ENCODE measurements at places on chromosomes 11 and 22.

- DNase-seq: no peak
Observed at GRCh38 chr11:130478204-130478701, 29.8 kb downstream of the ADAMTS15 start.

DNA sequence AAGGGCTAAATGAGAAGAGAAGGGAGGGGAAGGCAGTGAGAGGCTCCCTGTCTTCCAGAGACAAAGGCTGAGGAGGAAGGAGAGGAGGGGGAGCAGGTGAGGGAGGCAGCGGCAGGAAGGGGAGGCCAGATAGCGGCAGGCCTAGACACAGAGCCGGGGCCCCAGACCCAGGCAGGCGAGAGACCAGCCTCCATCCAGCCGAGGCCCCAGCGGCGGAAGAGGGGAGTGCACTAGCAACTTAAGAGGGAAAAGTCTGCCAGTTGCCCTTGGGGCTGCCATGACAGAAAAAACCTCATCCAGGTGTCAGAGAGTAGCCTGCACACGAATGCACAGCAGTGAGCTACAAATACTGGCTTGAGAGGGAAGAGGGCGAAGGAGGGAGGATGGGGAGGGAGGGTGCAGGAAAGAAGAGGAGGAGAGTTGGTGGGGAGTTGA, 46.7 kb downstream of the IGLL1 start:
- DNase-seq: no peak

DNA sequence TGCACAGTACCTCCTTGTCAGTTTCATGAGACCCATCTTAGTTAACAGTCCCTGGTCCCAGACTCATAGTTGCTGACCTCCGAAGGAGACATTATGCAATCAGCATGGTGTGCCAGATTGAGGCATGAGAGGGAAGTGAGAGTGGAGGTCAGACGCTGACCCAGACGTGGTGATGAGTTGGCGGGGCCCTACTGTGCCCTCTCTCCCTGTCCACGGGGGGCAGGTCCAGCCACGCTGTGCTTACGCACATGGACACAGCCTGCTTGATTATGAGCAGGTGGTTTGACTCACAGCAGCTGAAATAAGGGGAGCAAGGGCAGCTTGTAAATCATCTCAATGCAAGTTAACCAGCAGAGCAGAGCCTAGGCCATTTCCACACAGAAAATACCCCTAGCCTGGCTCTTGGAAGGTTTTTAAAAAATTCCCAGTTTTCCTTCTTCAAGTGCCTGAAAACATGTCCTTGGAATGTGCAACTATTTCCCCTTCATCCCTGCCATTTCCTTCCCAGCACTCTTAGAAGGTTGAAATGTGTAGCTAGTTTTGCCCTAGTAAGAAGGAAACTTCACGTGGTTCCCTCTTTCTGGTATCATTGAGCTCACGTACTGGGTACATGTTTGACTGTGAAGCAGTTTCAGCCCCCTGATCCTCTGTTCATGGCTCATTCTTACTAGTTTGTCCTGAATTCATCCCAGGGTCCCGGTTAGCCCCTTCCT, 122.6 kb upstream of the SORL1-AS1 start:
- peak; percentile 12 for DNase-seq

DNA sequence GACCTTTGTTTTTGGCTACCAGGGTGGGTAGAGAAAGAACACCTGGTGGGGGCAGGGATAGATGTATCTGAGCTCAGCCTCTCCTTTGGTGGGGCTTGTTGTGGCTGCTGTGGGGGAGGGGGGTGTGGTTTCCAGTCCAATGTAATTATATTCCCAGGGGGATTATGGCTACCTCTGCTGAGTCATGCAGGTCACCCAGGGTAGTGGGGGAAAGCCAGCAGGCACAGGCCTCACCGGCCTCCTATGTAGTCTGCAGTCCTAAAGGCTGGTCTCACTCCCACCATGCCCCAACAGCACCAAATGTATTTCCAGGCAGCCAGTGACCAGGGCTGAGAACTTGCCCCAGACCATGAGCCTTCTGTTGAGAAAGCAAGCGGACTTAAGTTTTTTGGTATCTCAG, 119.6 kb downstream of the DYNC2H1 start:
- DNase-seq: no peak

DNA sequence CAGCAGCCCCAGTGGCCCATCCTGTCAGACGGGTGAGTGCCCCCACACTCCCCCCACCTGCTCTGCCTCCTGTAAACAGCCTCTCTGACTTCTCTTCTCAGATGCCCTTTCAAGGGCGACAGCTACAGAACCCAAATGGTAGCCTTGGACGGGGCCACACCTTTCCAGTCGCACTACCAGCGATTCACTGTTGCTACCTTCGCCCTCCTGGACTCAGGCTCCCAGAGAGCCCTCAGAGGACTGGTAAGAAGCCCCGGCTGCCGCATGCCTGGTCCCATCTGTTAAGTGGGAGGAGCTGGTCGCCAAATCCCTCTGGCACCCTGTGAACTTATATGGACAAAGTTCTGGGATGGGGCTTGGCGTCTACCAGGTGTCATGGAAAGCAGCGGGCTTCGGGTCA, 6.2 kb downstream of the ZP1 start:
- no peak for DNase-seq

- DNase-seq: no peak
Observed at GRCh38 chr11:100918551-100919500, 210.8 kb downstream of the PGR start.

- DNase-seq: peak; percentile 18
Observed at GRCh38 chr11:124867700-124868099, 2.5 kb downstream of the ROBO3 start.

GRCh38 chr22:22907551-22908494, 20.2 kb downstream of the IGLL5 start:
- no peak for DNase-seq

DNA sequence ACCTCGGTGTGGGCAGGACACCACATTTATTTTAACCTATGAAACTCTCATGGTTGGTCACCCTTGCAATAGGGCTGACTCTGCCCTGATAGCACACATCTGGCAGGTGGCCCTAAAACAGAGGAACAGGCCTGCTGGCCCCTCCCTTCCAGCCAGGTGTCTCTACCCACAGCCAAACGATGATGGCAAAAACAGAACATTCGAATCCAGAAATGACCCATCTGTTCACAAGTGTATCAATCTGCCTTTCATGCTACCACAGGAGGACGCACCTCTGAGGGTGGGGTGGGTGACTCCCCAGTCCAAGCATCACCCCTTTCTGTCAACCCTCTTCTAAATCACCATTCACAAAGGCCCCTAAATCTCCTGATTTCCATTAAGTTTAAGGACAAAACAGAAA, 118.1 kb downstream of the ETS1 start:
- DNase-seq: no peak

GRCh38 chr11:88284336-88285050, 53.0 kb downstream of the CTSC start:
- DNase-seq: no peak

DNA sequence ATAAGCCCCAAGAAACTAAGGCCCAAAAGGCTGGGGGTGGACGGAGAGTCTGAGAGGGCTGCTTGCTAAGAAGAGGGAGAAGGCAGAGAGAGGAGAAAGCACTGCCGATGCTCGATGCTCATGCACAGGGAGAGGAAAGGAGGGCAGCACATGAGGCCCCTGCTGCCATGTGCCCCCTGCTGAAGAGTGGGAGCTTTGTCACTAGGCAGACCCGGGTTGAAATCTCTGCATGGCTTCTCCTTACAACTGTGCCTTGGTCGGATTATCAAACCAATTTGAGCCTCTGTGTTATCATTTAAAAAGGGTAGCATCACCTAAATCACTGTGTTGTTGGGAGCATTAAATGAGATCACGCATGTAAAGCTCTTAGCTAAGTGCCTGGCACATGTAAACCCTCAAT, 330.5 kb downstream of the NXPE2 start:
- no peak for DNase-seq

- no peak for DNase-seq
Observed at GRCh38 chr11:69653406-69653960, 12.5 kb downstream of the CCND1 start.

GRCh38 chr11:125494031-125494360, 2.1 kb downstream of the FEZ1 start:
- DNase-seq: no peak

DNA sequence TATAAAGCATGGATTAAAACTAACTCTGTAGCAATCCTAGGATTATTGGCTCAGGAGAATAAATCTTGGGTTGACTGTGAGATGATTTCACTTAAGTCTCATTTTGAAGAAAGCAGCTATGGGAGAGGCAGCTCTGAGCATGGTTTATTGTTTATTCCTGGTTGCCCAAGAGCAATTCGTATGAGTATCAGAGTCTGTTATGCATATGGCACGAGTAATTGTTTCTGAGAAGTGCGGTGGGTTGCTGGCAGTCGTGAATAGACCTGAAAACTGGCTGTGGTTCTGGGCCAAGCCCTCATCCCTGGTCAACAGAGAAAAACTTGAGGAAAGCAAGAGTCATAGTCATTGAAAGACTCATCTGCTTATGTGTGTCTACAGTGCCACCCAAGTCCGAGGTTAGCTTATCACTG, 26.8 kb downstream of the DIXDC1 start:
- DNase-seq: no peak

- no peak for DNase-seq
Observed at GRCh38 chr11:445765-446588, 4.1 kb upstream of the PTDSS2 start.

All from CD4-positive, alpha-beta T cell treated with Interleukin-17A for 1 hour (primary cell).